GF-D8 (cell line): ENCODE measurements at places on chromosomes 3 and 15.

DNA sequence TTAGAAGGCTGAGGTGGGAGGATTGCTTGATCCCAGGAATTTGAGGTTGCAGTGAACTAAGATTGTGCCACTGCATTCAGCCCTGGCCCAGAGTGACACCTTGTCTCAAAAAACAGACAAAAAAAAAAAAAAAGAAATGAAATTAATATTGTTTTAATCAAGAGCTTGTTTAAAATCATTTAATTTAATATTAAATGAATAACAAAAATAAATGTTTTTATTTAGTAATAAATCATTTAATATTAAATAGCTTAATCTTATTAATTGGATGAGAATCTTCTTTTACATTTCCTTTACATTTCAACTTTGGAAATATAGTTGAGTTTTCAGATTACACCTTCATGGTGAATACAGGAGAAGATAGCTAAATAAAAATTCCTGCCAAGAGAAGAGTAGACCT, 29.7 kb downstream of the TNIK start:
- DNase-seq = no peak

- DNase-seq = no peak
These were observed 74.0 kb downstream of the ADAMTS7 start for GRCh38 chr15:78737187-78737820.

- no peak for DNase-seq
These were observed 161.8 kb upstream of the CBLB start for GRCh38 chr3:106030627-106030963.

- DNase-seq = no peak
These were observed 67.6 kb downstream of the EFCAB12 start for GRCh38 chr3:129360705-129361460.

GRCh38 chr3:125389282-125389681, 14.2 kb upstream of the ZNF148 start:
- no peak for DNase-seq

DNA sequence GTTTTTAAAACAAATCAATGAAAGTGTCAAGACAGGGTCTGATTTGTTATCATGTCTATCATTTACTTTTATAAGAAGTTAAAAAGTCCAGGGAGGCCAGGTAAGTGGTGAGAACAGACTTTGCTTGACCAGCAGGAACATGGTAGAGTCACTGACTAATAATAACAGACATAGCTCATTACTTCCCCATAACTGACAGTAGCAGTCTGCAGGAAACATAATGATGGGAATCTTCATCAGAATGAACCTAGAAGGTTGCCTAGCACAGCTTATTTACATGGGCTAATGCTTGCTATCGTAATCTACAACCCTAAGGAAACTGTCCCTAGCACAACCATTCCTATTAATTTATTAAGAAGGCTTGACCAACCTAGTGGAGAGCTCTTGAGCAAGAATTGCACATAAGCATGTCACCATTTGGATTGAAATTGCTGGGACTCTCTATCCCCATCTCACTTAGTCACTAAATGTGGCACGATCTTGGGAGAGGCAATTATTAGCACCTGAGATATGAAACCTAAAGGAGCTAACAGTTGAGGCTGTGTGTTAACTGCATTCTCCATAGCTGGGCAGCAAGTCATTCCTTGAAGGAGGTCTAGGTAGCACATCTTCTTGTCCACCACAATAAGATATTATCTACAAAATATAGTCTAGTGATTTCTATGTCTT, 139.6 kb upstream of the ZBTB20 start:
- no peak for DNase-seq

DNA sequence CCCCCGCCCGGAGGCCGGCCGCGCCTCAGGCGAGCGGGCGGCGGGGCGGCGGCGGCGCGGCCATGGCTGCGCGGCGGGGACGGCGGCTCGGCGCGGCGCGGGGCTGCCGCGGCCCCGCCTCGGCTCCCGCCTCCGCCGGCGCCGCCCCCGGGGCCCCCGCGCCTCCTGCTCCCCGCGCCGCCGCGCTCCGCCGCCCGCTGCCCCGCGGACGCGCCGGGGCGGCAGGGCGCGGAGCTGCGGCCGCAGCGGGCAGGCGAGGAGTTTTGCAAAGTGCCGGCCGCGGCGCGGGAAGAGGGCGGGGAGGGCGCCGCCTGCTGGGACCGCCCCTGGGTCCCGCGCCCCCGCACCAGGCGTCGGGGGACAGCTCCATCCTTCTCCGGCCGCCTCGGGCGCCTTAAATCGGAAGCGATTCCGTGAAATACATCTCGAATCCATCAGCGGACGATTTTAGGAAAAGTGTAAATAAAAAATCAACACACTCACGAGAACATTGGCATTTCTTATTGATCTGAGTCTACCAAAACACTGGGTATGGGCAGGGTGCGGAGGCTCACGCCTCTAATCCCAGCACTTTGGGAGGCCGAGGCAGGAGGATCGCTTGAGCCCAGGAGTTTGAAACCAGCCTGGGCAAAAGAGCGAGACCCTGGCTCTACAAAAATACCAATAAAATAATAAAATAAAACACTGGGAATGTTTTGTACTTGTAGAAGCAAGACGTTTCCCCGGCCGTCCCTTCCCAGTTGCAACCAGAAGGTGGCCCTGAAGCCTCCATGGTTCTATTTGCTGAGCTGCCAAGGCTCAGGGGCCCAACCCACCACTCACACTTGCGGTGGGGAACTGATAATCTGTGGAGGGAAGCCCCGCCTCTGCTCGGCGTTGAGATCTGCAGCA, 136.9 kb downstream of the NUP210 start:
- DNase-seq = no peak
